ENCODE measurements at places on chromosomes 12 and 14.

GRCh38 chr14:71405676-71406075, 498.4 kb downstream of the PCNX1 start:
- DNase-seq = no peak

DNA sequence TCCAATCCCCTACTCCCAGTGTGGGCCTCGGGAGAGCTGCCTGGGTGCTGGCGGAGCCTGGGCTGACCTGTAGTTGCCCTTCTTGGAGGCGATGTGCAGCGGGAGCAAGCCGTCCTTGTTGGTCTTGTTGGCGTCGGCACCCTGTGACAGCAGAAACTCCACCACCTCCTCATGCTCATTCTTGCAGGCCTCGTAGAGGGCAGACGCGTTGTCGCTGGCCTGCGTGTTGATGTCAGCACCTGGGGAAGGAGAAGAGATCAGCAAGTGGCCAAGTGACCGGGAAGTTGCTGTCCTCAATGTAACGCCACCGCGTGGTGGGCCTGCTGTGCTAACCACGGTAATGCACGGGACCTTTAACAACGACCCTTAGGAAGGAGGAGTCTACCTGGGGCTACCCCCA, 20.1 kb downstream of the FAM181A start:
- no peak for DNase-seq

DNA sequence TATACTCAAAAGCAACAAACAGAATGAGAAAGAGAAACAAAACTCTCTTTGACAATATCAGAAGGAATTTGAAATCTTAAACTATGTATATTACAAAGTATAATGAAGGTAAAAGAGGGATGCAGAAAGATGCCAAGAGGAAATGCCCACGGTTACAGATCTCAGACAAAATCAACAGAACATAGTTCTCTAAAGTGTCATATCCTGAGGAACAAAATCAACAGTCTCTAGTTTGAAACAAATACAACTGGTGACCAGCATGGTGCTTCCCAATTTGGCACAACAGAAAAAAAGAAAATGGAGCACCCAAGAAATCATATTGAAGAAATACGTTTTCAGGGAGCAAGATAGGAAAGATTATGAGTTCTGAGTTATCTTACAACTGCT, 116.5 kb downstream of the METTL25 start:
- no peak for DNase-seq

DNA sequence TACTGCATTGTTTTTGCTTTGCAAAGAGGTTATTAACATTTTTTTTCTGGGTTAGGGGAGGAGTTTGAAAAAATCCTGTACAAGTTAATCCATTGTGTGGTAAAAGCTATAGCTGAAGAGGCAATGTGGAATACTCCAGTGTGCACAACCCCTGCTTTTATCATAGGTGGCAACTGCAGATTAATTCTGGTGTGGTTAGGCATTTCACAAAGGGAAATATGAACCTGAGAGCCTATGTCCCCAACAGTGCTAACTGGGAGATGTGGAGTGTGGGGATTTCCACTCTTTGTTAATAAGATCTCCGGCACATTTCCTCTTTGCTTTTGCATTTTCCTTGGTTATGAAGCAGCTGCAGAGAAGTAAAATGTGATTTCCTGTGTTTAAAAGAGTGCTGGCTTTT, 33.6 kb downstream of the PRORP start:
- no peak for DNase-seq

DNA sequence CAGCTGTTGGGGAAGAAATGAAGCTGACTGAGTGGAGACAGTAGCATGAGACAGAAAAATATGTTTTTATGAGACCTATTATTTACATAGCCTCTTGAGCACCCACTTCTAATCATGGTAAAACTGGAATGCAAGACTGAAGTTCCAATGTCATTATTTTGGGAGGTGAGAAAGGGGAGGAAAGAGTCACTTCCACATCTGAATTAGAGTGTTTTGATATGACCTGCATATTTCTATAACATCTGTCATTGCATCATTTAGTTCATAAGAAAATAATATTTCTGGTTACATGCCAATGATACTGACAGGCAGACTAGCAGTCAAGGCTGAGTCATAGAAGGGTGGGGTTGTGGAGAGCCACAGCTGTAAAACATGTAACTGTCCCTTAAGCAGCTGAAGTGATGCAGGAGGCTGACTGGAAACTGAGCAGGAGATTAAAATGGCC, 26.7 kb downstream of the NTN4 start:
- DNase-seq = no peak

DNA sequence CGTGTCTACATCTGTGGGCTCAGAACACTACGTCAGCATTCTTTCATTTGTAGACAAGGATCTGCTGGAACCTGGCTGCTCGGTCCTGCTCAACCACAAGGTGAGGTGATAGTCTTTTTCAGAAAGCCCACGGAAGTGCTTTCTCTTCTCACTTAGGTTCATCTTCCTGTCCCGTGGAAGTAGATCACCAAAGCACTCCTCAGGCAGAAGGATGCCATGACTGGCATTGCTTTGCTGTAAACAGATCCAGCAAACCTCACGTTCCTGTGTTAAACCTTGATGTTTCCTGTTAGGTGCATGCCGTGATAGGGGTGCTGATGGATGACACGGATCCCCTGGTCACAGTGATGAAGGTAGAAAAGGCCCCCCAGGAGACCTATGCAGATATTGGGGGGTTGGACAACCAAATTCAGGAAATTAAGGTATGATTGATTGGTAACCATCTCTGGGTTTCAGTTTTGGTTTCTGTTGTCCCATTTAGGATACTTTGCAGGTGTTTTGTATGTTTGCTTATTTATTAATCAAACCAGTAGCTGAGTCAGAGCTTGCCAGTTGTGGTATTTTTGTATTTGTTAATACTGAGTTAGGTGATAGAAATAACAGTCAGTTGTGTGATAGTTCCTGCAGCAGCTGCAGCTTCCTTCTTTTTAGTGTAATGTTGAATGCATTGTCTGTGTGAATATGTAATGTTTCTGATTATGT, 7.5 kb downstream of the PSMC1 start:
- no peak for DNase-seq

DNA sequence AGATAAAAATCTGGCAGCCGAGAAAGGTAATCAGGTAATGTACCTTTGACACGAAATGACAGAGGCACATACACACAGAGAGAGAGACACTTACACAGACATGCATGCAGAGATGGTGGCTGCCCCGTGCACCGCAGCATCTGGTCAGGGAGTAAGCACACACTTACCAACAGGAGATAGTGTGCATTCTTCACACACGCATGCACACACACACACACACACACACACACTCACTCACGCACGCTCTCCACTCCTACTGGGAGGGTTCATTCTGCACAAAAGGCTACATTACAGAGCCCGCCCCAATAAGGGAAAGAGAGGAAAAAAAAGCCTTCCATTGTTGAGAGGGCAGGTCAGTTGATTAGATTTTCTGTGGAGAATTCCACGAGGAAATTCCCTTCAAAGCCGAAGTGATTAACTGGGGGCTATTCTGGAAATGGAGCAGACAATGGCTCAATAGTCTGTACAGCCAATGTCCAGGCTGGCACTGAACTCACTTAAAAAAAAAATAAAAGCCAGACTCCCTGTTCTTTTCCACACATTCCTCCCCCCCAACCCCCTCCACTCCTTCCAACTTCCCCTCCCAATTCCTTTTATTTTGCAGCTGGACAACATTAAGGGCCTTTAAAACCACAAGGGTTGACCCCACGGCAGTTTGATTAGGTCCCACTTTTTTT, 1.4 kb upstream of the SOX5 start:
- DNase-seq = no peak

- no peak for DNase-seq
Observed at GRCh38 chr12:69275471-69275891, 36.1 kb downstream of the CPSF6 start.

DNA sequence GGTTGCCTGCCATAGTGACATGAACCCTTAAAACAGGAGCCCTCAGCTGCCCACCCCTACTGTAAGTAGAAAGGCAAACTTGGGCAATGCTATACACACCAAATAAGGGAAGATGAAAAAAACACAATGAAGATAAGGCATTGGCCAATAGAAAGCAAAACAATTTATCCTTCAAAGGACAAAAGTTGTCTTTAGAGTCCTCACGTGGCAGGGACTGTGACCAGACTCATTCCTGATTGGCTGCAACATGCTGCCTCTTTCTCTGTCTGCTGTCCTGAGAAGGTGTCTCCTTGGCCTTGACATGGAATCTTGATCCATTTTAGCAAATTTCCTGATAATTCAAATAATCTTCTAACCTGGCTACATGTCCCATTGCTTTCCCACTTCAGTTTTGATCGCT, 131.9 kb downstream of the GPR135 start:
- no peak for DNase-seq

GRCh38 chr14:92677087-92677668, 71.2 kb downstream of the LGMN start:
- DNase-seq = no peak

DNA sequence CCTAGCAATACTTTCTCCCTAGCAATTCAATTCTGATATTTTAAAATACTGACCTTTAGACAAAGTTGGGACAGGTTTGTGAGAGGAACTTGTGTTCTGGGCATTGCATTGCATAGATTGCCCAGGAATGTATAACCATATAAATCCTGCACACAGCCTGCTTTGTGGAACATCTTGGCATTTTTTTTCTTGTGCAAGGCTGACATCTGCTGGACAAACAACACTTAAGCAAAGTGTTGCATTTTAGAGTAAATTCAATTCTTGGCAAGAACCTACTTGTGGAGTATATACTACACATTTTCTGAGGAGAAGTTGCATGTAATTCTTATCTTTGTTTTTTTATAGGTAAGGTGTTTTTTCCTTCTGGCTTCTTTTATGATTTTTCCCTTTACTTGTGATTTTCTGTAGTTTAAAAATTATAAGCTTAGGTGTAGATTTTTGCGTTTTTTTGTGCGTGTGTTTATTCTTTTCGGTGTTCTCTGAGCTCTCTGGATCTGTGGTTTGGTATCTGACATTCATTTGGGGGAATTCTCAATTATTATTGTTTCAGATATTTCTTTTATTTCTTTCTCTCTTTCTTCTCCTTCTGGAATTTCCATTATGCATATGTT, 26.4 kb downstream of the TESPA1 start:
- peak; percentile 50 for DNase-seq

DNA sequence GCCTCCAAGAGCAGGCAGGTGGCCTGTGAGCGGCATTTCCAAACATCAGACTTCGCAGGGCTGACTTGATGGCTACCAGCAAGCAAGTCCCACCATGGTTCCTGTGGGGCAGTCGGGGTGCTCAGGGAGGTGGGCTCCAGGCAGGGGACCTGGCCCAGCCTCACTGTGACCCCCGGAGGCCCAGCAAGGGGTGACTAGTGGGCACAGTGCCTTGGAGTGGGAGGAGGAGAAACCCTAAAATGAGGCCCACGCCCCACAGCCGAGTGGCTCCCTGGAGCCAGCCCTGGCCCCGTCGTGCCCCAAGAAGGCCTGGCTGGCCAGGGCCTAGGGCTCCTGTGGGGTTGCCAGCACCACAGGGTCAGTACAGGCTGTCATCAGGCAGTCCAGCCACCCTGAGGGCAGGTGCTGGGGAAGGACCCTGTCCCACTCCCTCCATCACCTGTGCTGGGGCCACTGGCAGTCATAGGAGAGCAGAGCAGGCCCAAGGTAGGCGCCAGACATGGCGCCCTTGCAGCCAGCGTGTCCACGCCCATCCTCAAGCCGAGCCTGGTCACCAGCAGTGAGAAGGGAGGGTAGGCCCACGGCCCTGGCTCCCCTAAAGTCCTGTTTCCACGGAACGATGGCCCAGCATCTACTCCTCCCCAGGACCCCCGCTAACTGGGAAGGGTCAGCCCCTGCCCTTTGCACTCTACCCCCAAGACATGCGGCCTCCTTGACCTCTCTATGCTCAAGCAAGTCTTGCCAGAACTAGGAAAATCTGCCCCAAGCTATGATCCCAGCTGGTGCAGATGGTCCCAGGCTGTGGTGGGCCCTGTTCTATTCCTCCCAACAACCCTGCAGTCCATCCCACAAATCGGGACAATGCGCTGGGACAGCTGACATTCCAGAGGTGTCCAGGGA, 144.2 kb upstream of the C14orf180 start:
- peak; percentile 13 for DNase-seq

- DNase-seq = no peak
Observed at GRCh38 chr12:68352067-68352466, 19.9 kb upstream of the MDM1 start.

DNA sequence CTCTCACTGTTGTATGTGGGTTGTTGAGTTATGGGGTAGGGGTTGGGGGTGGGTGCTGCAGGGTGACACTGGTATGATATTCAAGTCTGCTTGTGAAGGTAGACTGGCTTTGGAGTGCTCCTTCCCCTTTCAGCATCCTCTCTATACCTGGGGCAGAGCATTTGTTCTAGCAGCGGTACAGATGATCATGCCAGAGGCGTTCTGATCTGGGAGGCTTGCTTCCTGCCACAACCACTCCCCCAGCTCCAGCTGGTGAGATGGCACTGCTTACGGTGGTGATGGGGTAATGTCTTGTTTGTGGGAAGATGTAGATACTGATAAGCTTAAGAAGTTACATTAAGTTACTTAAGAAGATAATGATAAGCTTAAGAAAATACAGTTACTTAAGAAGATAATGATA, 131.8 kb downstream of the ERC1 start:
- peak; percentile 38 for DNase-seq

DNA sequence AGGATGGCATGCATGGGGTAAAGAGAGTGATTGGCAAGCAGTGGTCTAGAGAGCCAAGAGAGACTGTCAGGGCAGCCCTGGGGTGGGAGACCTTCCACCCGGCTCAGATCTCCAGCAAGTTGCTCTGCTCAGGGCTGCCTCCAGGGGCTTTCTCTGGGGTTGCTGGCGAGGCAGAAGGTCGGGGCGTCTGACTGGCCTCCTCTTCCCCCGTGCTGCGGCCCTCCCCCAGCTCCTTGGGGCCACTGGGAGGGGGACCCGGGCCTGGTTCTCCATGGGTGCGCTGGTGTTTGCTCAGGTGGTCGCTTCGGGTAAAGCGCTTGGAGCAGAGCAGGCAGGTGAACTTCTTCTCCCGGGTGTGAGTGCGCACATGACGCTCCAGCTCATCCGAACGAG, 6.6 kb upstream of the AAAS start:
- no peak for DNase-seq

DNA sequence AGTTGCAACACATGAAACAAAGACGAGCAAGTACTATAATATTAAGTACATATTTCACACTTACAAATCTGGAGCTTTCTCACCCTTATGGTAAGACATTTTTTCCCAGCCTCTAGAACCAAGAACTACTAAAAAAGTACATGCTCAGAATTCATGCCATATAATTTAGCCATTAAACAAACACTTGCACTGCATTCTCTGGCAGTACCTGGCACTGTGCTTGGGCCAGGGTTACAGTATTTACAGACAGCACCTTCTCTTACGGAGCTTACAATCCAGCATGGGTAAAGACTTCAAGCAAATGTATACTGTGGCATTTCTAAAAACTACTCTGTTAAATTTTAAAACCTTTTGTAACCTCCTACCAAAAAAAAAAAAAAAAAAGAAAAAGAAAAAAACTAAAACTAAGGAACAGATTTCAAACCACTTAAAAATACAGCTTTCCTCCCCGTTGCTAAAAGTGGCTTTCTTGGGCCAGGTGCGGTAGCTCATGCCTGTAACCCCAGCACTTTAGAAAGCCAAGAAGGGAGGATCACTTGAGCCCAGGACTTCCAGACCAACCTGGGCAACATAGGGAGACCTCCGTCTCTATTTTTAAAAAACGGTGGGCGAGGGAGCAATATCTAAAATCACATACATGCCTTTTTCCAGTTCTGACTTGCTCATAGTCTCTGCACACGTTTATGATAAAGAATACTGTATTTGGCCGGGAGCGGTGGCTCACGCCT, 956 bp downstream of the GNPTAB start:
- no peak for DNase-seq

- no peak for DNase-seq
Observed at GRCh38 chr12:126464153-126464552, 1398.9 kb downstream of the AACS start.

GRCh38 chr14:51507906-51508511, 143.7 kb upstream of the FRMD6 start:
- no peak for DNase-seq
